ENCODE measurements at places on chromosomes 5 and 9.

DNA sequence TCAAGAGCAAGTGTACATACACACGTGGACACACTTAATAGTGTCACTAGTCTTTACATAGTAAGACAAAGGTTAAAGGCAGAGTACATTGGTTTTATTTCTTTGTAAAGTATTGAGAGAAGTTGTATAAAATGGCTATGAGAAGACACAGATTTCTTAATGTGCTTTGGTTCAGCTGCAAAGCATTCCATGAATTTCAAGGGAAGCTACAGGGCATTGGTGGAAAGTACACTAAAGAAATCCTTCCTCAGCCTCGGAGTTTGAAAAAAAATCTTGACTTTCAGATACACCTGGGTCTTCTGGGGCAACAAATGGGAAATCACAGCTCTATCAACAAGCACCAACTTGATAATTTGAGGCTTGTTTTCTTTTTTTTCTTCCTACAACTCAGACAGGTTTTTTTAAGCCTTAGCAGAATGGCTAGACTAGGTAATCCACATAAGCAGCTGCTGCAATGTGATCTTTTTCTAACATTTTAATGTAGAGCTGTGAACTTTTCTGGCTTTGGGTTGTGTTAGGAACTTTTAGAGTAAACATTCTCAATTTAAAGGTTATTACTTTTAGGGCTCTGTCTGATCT is 140.4 kb upstream of the FST start:
- DNase-seq, result no peak

DNA sequence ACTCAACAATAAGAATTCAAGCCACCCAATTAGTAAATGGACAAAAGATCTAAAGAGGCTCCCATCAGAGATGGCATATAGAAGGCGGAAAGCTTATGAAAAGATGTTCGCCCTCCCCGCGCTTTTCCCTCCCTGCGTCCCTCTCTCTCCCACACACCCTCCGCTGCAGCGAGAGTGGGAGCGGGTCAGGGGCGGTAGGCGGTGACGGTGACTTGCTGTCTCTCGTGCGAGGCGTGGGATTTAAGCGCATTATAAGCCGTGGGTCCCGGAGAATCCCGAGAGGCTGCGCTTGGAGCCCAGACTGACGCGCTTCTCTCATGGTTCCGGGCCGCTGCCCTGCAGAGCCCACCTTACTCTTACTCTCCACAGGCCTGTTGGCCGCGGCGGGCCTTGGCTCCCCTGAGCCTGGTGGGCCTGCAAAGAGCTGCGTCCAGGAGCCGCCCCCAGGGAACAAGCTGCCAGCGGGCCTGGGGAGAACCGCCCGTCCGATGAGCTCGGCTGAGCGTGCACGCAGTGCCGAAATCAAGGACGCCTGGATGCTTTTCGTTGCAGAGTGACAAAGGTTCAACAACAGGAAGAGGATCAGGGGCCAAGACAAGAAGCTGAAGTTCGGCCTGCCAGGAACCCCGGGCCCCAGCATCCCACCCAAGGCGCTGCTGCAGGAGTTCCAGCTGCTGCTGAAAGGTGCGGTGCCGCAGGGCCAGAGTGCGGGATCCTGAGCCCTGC is 42.6 kb upstream of the BICD2 start:
- DNase-seq, result no peak

DNA sequence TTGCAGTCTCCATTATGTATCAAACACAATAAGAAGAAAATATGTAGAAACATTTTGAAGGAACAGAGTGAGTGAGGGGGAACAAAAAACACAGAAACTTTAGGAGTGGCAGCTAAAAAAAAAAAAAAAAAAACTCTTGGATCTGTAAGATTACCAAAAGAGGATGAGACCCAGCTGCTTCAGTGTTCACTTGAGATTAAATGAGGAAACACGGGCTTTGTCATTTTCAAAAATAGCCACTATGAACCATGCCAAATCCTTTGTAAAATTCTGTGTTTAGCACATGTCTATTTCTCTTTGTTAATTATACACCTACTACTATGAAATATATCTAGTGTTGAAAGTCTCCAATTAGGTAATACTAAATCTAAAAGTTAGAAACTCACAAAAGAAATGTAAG is 485.9 kb downstream of the EFNA5 start:
- DNase-seq, result no peak

GRCh38 chr5:107806271-107806670 is 135.5 kb upstream of the EFNA5 start:
- no peak for DNase-seq

GRCh38 chr5:34743878-34744277 is 87.8 kb downstream of the RAI14 start:
- no peak for DNase-seq

DNA sequence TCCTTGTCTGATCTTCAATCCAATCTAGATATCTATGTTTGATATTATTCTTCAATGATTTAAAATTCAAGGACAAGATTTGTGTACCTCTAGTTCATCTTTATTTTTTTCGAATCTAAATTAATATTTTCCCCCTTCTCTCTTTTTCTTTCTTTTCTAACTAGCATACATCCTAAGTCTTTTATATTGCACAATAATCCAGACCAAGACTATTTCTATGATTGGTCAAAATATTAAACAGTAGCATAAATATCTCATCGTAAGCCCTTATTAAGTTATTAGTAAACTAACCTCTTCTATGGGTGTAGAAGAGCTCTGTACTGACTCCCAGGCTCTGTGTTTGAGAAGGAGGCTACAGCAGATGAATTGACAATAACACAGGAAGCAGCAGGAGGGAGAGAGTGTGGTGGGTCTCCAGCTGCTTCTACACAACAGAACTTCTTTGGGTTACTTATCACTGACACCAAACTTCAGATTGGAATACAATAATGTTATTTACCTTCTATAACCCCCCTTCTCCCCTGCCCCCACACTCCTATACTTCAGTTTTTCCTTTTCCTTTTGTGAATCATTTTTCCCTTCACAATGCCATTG is 11.9 kb upstream of the PLCXD3 start:
- DNase-seq, result no peak

DNA sequence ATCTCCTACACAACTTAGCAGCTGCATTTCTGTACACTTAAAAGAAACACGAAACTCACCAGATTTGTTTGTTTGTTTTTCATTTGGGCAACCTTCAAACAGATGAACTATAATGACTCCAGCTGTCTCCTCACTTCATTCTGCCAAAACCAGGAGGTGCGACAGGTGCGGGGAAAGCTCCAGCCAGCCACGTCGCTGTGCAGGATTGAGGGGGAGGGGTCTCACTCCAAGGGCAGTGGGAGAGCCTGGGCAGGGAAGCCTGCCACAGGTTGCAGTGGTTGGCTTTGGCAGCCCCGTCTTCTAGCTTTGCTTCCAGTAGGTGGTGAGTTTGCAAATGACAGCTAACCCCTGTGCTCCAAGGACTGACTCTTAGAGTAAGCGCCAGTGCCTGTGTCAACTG is 215.8 kb downstream of the CEMIP2 start:
- DNase-seq, result no peak

- DNase-seq, result no peak
Observed at GRCh38 chr5:124303366-124303765, 443.1 kb downstream of the ZNF608 start.

DNA sequence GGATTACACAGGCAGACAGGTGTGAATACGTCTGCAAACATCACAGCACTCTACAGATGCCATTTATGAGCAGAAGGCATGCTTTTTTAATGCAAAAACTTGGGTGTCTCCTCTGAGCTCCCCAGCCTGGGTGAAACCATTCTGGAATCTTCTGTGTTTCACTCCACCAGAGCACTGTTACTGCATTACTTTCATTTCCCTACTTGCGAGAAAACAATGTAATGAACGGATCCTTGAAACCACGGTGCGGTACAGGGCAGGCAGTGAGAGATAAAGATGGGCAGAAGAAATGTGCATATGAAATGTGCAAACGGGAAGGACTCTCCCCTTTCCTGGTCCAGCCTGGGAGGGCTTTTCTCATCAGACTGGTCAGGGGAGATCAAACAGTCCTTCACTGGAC is 584.3 kb upstream of the KLF4 start:
- no peak for DNase-seq

- DNase-seq, result no peak
Observed at GRCh38 chr5:180112181-180112861, 40.8 kb upstream of the RNF130 start.
